Smooth muscle cell of trachea (primary cell): ENCODE measurements at places on chromosomes 12 and 14. TPM values are rescaled to one million over a fixed set of nuclear protein-coding genes. Genes with fewer than 3 reads are reported as not detected.

The NPAS3 gene
- under 0.01 and 0.17 TPM in 2 replicates for total RNA-seq

The IGF1 gene
- under 0.01 and 0.83 TPM in 2 replicates for total RNA-seq

The NID2 gene
- 186 and 315 TPM in 2 replicates for total RNA-seq

The PDZRN4 gene
- total RNA-seq, result not detected in 2 replicates

The KRT82 gene
- total RNA-seq, result not detected in 2 replicates

The NRDE2 gene
- total RNA-seq, result 11.2 and 13.5 TPM in 2 replicates

The RNASE7 gene
- total RNA-seq, result 0.17 TPM in 1 of 2 replicates, not detected in the other

The PDE3A gene
- total RNA-seq, result 0.50 and 2.6 TPM in 2 replicates

The RGS6 gene
- total RNA-seq, result not detected in 2 replicates

The CDC42BPB gene
- 101 and 146 TPM in 2 replicates for total RNA-seq

The PTPRB gene
- total RNA-seq, result 0.33 and 0.73 TPM in 2 replicates

The TDG gene
- 11.7 and 16.3 TPM in 2 replicates for total RNA-seq

The LMO3 gene
- 0.58 and 2.0 TPM in 2 replicates for total RNA-seq

The KRT1 gene
- not detected in 2 replicates for total RNA-seq

The TUNAR gene
- not detected in 2 replicates for total RNA-seq

The MYH6 gene
- not detected in 2 replicates for total RNA-seq

The PRKD1 gene
- total RNA-seq, result 11.7 and 13.5 TPM in 2 replicates

The SLC6A13 gene
- total RNA-seq, result 0.17 TPM in 1 of 2 replicates, not detected in the other

The FMNL3 gene
- total RNA-seq, result 22.5 and 29.3 TPM in 2 replicates

The RDH16 gene
- total RNA-seq, result 0.15 and 0.17 TPM in 2 replicates

The SPX gene
- 0.50 TPM in 1 of 2 replicates, not detected in the other for total RNA-seq

The CCDC60 gene
- total RNA-seq, result not detected in 2 replicates

The CFAP73 gene
- total RNA-seq, result not detected in 2 replicates

The CLEC1B gene
- not detected in 2 replicates for total RNA-seq

The BCL2L14 gene
- not detected in 2 replicates for total RNA-seq

The NUAK1 gene
- total RNA-seq, result 3.2 and 4.5 TPM in 2 replicates

The HSPB8 gene
- total RNA-seq, result 9.0 and 26.8 TPM in 2 replicates

The CIPC gene
- 9.3 and 13.6 TPM in 2 replicates for total RNA-seq

The GDF3 gene
- not detected in 2 replicates for total RNA-seq

The APOF gene
- total RNA-seq, result not detected in 2 replicates

The IQSEC3 gene
- under 0.01 and 1.3 TPM in 2 replicates for total RNA-seq

The BBS10 gene
- total RNA-seq, result 19.0 and 19.6 TPM in 2 replicates

The ALX1 gene
- total RNA-seq, result under 0.01 TPM in 1 of 2 replicates, not detected in the other

The KIF5A gene
- 0.44 and 0.66 TPM in 2 replicates for total RNA-seq

The SIX6 gene
- not detected in 2 replicates for total RNA-seq

The GALNT16 gene
- 1.9 and 4.6 TPM in 2 replicates for total RNA-seq

The USP5 gene
- total RNA-seq, result 97.8 and 134 TPM in 2 replicates

The CD163 gene
- not detected in 2 replicates for total RNA-seq

The KRT74 gene
- not detected in 2 replicates for total RNA-seq

The MYL2 gene
- not detected in 2 replicates for total RNA-seq

The CCDC197 gene
- not detected in 2 replicates for total RNA-seq

The METAP2 gene
- total RNA-seq, result 77.9 and 94.7 TPM in 2 replicates

The NEUROD4 gene
- total RNA-seq, result not detected in 2 replicates

The INHBC gene
- not detected in 2 replicates for total RNA-seq

The TAS2R42 gene
- total RNA-seq, result not detected in 2 replicates

The DLK1 gene
- under 0.01 TPM in 1 of 2 replicates, not detected in the other for total RNA-seq

The P2RX7 gene
- 3.8 and 4.6 TPM in 2 replicates for total RNA-seq

The BHLHE41 gene
- total RNA-seq, result 0.87 and 3.1 TPM in 2 replicates

The AGAP2 gene
- 0.15 and 0.50 TPM in 2 replicates for total RNA-seq
